MG63 (cell line): ENCODE measurements at places on chromosomes 13 and 19. TPM values are rescaled to one million over a fixed set of nuclear protein-coding genes. Genes with fewer than 3 reads are reported as not detected.

ACER1 gene
- total RNA-seq = not detected in 2 replicates

TMEM59L gene
- total RNA-seq = 0.36 TPM in 1 of 2 replicates, not detected in the other

C19orf85 gene
- not detected in 2 replicates for total RNA-seq

- no peak for DNase-seq
Observed at GRCh38 chr13:101627556-101627943, 175.1 kb downstream of the ITGBL1 start.

- DNase-seq = peak; percentile 70
Observed at GRCh38 chr13:109869312-109870237, 83.2 kb upstream of the IRS2 start.

DNA sequence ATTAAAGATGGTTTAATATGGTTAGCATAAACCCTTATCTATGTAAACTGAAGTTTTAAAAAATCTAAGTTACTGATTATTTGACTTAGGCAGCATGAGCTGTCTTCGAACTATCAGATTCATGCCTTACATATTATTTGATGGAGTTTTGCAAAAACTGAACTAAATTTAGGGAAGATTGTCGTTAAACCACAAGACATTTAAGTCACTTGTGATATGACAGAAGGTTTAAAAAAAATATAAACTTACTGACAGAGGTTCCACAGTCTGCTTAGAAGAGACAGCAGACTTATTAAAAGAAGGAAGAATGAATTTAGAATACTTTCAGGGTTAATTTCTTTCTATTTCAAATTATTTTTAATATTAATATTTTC is 110.9 kb upstream of the FRY start:
- DNase-seq = no peak

DNA sequence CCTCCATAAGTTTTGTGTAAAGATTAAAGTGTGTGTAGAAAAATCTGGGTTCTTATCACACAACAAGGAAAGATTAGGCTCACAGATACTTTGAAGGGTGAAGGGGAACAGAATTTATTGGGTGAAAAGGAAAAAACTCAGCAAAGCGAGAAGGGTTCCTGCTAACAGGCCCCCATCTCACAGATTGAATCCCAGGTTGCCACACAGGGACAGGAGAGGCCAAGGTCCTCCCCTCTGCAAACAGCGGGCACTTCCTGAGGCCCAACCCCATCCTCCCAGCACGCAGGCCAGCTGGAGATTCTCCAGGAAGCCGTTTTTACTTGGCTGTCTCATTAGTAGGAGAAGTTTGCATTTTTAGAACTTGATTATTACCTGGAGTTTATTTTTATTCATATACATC is 15.2 kb upstream of the ERCC5 start:
- peak; percentile 54 for DNase-seq

DNA sequence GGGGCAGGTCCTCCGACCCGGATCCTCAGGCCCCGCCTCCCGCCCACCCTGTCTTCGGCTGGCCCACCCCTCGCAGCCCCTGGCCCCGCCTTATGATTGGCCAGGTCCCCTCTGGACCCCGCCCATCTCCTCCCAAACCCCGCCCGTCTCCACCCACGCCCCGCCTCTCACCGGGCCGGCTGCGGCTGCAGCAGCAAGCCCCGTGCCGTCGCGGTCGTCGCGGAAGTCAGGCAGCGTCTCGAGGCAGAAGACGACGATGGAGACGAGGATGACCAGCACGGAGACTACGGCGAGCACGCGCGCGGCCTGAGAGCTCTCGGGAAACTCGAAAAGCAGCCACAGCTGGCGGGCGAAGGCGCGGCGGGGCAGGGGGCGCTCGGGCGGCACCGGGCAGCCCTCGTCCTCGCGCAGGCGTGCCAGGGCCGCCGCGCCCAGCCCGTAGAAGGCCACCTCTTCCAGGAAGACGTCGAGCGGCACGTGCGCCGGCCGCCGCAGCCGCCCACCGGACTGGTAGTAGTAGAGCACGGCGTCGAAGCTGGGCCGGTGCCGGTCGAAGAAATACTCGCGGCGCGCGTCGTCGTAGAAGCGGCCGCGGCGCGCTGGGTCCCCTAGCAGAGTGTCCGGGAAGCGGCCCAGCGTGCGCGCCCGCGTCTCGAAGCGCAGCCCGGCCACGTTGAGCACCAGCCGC is 495 bp downstream of the KCNA7 start:
- peak; percentile 28 for DNase-seq

GRCh38 chr19:43699506-43700394 is 16.1 kb upstream of the IRGC start:
- no peak for DNase-seq

GRCh38 chr13:47239025-47239424 is 342.2 kb upstream of the HTR2A start:
- DNase-seq = no peak

DNA sequence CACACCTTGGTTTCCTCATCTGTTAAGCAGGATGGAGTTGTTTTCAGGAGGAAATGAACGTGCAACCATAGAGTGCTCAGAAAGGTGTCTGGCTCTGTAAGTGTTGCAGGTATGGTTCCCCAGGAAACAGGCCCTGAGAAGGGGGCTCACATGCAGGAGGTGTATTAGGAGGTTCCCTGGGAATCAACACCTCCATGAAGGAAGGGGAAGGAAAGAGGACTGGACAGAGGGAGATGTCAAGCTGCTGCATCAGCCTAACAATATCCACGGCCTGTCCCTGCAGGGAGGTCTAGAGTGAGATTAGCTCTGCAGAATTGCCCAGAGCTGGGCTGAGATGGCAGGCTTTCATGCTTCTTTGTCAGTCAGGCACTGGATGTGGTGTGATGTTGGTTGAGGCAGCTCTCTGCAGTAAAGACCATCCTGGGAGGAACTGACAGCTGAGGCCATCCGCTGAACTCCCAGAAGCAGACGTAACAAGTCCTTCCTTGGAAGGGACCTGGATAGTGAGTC is 373.3 kb downstream of the ZNF536 start:
- DNase-seq = no peak

DNA sequence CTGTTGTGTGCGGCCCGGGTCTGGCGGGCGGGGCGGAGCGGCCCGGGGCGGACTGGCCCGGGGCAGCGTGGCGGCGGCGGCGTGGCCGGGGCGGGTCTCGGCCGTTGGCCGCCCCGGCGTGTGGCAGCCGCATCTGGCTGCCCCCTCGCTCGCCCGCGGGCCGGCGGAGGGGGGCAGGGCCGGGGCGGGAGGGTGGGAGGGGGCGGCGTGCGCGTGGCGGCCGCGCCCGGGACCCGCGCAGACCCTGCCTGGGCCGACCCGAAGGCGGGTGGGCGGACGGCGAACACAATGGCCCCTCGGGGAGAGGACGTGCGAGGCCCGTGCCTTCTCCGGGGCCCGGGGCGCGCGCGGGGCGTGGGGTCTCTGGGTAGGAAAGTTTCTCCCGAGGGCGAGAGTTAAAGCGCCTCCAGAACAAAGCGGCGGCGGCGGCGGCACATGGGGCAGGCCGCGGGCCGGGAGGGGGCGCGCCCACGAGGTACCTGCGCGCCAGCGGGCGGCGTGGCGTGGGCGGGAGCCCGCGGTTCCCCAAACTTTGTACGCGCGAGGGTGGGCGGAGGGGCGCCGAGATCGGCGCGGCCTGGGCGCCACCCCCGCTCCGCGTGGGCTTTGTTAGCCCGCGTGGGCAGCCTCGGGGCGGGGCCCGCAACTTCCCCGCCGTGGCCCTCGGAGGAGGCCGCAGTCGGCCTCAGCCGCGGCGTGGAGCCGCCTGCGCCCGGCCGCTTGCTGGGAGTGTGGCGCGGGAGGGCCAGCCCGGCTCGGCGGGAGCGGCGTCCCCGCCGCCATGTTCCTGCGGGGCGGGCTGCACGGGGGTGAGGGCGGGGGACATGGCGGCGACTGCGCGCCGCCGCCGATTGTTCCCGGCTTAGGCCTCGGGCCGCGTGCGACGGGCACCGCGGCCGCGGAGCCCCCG is 764 bp downstream of the MIR17HG start:
- DNase-seq = peak; percentile 50

DNA sequence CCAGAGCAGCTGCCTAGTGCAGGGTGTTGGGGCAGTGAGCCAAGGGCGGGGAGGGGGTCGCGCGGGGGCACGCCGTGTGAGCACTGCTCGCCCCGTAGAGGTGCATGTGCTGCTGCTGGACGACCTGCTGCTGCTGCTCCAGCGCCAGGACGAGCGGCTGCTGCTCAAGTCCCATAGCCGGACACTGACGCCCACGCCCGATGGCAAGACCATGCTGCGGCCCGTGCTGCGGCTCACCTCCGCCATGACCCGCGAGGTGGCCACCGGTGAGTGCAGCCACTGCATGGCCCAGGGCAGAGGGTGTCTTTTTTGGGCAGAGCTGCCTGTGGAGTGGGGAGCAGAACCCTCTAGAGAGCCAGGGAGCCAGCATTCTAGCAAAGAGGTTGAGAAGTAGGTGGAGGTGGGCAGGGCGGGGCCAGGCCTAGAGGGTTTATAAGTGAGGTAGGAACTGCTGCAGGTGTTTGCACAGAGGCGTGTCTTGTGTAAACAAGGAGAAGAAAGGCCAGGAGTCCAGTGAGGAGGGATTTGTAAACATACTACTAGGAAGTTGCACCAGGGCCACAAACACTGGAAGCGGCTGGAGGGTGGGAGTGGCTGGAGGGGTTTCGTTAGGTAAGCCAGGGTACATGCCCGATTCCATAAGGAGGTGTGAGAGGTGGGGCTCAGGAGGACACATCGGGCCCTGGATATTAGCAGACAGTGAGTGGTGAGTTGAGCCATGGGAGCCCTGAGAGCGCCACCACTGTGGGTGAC is 21.3 kb downstream of the ARHGEF1 start:
- no peak for DNase-seq

DNA sequence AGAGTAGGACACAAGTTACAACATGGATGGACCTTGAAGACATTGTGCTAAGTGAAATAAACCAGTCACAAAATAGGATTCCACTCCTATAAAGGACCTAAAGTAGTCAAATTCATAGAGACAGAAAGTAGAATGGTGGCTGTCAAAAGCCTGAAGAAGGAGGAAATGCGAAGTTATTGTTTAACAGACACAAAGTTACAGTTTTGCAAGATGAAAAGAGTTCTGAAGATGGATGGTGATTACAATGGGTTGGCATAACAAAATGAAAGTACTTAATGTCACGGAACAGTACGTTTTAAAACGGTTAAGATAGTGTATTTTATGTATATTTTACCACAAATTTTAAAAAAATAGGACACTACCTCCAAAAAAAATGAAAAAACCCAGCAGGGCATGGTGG is 34.8 kb downstream of the FOXO1 start:
- DNase-seq = no peak

DNA sequence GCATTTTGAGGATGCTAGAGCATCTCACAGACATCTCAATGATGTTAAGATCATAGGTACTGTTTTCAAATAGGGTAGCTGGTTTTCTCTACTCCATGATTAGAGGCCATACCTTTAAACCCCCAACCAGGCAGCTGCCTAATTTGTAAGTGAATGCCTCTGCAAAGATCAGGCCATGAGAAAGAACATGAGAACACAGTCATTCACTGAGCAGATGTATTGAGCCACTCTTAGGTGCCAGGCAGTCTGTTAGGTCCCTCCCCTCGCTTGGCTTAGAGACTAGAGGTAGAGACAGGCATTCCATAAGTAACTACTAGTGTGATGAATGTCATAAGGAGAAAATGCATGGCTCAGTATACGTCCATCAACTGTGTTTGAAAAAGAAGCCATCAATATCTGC is 410.0 kb downstream of the FGF9 start:
- no peak for DNase-seq
